ENCODE measurements at places on chromosomes 4 and X.

DNA sequence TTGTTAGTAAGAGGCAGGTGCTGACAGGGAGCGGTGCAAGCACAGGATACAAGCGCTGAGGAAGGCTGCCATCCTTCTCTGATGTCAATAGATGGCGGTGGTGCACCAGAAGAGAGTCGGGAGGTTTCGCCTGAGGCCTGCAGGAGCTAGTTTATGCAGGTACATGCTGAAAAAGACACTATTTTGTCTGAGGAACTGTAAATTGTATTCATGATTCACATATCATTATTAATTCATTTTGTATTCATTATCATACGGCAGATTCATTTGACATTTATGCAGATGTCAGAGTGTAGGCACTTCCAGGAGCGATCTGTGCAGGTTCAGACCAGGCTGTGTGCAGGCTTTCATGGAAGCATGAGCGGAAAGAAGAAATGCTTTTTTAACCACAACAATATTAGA, 824.0 kb downstream of the STIM2 start:
- no peak for DNase-seq

GRCh38 chr4:138890891-138891570, 124.5 kb upstream of the NOCT start:
- DNase-seq, result no peak

GRCh38 chrX:122866532-122866931, 317.5 kb upstream of the GRIA3 start:
- DNase-seq, result no peak

GRCh38 chr4:188450571-188450970, 311.3 kb downstream of the TRIML1 start:
- DNase-seq, result no peak

GRCh38 chr4:4417886-4418285, 31.0 kb downstream of the NSG1 start:
- no peak for DNase-seq

GRCh38 chr4:38368613-38369012, 295.4 kb upstream of the KLF3 start:
- DNase-seq, result no peak

- DNase-seq, result no peak
Measured at GRCh38 chr4:147955827-147956558, 224.1 kb downstream of the ARHGAP10 start.

- no peak for DNase-seq
Measured at GRCh38 chrX:1529756-1530155, 7.2 kb downstream of the P2RY8 start.

DNA sequence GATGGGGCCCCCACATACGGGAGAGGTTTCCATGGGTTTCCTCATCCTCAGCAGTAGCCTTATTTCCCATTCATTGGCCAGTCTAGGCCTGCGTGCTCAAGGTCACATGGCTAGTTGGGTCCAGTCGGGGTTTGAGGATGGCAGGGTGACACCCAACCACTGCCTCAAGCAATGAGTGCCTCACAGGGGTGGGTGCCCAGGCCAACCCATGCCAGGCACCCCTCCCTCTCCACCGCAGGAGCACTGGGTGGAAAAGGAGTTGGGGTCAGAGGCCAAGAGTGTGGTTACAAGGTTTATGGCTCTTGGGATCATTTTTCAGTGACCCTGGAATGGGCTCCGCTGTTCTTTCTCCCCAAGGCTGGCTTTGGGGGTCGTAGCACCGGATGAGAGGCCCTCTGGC, 3.1 kb downstream of the NSG1 start:
- DNase-seq, result no peak

DNA sequence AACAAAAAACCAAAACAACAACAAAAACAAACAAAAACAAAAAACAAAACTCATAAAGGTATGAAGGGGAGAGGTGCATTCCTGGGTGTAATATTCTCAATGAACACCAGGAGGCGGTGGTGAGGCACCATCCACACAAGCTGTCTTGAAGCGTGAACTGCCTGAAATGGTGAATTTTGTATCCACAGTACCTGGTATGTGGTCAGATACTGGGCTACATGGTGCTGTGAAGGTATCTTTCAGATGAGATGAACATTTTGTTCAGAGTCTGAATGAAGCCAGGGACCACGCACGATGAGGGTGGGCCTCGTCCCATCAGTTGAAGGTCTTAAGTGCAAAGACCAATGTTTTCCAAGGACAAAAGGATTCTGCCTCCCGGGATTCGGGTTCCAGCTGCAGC, 58.5 kb downstream of the ASMT start:
- no peak for DNase-seq

GRCh38 chr4:183610613-183611012, 48.4 kb downstream of the RWDD4 start:
- DNase-seq, result no peak

GRCh38 chrX:105017641-105018040, 202.9 kb downstream of the TEX13A start:
- DNase-seq, result no peak

- no peak for DNase-seq
Measured at GRCh38 chr4:147957446-147957845, 225.6 kb downstream of the ARHGAP10 start.

- DNase-seq, result no peak
Measured at GRCh38 chr4:56286763-56287162, 100.5 kb downstream of the AASDH start.

DNA sequence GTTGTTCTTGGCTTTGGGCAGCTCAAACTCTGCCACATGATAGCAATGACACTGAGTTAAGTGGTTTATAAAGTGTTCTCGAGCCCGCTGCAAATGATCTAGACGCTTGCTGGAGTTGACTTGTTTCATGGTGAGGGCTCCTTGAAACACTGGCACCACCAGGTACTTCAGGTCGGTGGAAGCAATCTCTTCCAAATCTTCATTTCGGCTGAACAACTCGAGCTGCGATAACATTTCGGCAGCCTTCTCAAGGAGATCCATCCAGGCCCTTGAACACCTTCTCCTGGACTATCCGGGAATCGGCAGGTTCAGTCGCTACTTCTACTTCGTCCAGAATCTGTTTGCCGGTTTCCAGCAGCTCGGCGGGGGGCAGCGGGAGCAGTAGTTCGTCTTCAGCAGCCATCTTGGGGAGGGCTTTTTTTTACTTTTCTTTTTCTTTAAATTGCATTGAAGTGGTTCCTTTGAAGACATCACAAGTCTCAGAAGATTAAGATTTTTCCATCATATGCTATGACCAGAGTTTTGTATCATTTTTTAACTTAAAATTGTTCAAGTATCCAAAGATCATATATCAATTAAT, 28.0 kb downstream of the HNRNPDL start:
- no peak for DNase-seq

DNA sequence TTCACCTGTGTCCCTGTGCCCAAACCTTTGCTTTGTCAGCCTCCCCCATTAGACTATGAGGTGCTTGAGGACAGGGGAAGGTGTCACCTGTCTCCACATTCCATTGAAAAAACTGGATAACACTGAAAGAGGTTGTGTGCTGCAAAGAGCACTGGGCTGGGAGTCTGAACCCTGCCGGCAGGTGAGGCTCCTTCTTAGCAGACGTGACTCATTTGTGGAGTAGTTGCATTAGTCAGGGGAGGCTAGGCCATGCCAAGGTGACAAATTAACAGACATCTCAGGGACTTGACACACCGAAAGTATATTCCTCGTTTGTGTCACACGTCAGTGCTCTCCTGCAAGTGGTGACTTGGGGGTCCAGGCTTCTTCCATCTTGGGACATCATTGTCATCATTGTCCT, 95.9 kb upstream of the STX18 start:
- no peak for DNase-seq

DNA sequence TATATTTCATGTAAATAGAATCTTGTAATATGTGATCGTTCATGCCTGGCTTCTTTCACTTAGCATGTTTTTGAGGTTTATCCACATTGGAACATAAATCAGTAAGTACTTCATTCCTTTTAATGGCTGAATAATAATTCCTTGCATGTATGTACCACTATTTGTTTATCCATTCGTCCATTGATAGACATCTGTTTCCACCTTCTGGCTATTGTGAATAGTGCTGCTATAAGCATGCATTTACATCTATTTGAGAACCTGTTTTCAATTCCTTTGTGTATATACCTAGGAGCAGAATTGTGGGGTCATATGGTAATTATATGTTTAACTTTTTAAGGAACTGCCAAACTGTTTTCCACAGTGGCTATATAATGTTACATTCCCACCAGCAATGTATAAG, 356.7 kb upstream of the DIPK2B start:
- DNase-seq, result no peak

DNA sequence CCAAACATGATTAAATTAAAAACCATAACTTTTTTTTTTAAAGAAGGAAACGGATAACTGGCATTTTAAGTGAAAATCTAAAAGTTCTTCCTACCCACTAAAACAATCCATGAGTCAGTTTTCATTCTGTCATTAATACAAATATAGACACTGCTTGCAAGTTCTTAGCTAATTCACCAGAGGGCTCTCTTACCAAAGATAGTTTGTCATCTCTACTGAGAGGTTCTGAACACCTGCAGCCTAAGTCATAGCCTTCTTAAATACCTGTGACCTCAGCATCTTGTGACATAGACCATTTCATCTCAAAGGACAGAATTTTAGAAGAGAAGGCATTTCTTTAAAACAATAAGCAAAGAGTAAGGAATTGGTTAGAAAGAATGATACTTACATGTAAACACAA, 65.3 kb upstream of the FAM120C start:
- no peak for DNase-seq

DNA sequence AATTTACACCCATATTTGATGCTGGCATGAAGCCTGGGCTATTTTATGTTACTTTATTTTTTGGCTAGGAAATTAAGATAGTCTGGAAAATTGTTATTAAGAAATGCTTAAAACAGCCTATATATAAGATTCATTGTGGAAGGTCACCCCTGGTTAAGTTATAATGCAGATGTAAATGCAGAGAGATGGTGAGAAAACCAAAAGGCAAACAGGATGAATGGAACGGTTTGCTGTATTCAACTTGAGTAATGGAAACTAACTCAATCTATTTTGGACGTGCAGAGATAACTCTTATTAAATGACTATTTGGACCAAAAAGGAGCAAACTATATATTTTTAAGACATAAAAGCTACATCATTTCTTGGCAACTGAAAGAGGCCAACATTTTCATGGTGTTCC, 446.3 kb upstream of the FRG1 start:
- no peak for DNase-seq

DNA sequence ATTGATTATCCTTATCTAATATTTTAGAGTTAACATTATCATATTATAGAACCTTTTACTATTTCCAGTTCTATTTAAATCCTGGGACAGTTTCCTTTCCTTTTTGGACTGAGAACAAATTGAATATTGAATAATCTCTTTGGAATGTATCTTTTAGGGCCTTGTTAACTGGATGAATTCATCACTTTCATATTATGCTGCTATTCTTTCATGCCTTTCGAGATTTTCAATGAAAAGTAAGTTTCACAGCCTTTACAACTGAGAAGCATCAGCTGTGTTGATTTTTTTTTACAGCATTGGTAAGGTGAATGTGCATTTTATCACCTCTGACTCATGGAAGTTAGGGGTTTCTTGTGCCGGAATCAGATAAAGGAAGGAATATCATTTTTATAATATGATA, 39.6 kb downstream of the PDLIM5 start:
- no peak for DNase-seq

- no peak for DNase-seq
Measured at GRCh38 chr4:158299459-158300007, 89.2 kb downstream of the TMEM144 start.

DNA sequence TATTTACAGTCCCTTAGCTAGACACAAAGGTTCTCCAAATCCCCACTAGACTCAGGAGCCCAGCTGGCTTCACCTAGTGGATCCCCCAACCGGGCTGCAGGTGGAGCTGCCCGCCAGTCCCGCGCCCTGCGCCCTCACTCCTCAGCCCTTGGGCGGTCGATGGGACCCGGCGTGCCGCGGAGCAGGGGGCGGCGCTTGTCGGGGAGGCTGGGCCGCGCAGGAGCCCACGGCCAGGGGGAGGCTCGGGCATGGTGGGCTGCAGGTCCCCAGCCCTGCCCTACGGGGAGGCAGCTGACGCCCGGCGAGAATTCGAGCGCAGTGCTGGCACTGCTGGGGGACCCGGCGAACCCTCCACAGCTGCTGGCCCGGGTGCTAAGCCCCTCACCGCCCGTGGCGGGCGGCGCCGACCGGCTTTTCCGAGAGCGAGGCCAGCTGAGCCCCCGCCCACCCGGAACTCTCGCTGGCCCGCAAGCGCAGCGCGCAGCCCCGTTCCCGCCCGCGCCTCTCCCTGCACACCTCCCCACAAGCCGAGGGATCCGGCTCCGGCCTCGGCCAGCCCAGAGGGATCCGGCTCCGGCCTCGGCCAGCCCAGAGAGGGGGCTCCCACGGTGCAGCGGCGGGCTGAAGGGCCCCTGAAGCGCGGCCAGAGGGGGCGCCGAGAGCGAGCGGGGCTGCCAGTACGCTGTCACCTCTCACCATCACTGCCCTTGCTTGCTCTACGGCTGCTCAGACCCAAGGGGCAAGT, 39.4 kb downstream of the WFS1 start:
- no peak for DNase-seq

- no peak for DNase-seq
Measured at GRCh38 chr4:107835406-107835805, 10.7 kb downstream of the SGMS2 start.

- no peak for DNase-seq
Measured at GRCh38 chrX:98432413-98432812, 1548.7 kb downstream of the RPA4 start.

DNA sequence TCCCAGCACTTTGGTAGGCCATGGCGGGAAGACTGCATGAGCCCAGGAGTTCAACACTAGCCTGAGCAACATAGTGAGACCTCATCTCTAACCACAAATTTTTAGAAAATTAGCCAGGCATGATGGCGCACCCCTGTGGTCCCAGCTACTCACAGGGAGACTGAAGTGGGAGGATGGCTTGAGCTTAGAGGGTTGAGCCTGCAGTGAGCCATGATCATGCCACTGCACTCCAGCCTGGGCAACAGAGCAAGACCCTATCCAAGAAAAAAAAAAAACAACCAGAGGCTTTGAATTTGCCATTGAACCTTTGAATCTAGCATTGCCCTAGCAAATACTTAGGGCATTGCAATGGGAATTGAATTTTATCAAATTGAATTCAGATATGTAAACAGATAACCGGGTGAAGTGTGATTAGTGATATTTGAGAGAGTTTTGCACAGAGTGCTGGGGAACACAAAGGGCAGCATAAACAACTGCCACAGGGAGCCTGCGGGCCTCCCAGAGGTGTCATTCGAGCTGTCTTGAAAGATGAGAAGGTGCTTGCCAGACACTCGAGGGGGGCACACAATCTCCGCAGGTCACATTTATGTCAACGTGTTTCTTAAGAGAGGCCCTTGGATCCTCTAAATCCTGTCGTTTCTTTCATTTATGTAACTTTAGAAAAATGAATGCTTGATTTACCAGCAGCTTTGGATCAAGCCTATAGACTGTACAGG, 200.3 kb downstream of the AASDH start:
- no peak for DNase-seq

- no peak for DNase-seq
Measured at GRCh38 chr4:52983563-52984303, 121.6 kb downstream of the RASL11B start.

DNA sequence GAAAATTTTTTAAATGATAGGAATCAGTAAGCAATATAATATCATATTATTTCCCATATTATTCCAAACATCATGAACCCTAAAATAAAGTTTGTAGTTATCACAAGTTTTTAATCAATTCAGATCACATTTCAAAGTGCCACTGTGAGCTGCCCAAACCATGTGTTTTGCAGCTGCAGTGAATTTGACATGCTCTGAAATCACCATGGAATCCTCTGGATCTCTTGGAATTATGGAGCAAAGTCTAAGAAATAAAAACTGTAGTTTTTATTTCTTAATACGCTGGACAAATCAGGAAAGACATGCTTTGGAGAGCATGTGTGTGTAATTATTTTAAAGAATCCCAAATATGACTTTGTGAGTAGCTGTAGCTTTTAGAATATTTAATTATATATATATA, 262.7 kb downstream of the ANKRD50 start:
- no peak for DNase-seq
